ENCODE measurements at places on chromosomes 6 and 20. TPM values are rescaled to one million over a fixed set of nuclear protein-coding genes. Genes with fewer than 3 reads are reported as not detected.

The NFS1 gene
- polyA plus RNA-seq, result 20.0 TPM

The DOK5 gene
- polyA plus RNA-seq, result not detected

The NOTCH4 gene
- 1.4 TPM for polyA plus RNA-seq

The CCN6 gene
- not detected for polyA plus RNA-seq

The B3GAT2 gene
- 0.13 TPM for polyA plus RNA-seq

Data from immature natural killer cell (primary cell).